ENCODE measurements at places on chromosomes 13 and 19.

DNA sequence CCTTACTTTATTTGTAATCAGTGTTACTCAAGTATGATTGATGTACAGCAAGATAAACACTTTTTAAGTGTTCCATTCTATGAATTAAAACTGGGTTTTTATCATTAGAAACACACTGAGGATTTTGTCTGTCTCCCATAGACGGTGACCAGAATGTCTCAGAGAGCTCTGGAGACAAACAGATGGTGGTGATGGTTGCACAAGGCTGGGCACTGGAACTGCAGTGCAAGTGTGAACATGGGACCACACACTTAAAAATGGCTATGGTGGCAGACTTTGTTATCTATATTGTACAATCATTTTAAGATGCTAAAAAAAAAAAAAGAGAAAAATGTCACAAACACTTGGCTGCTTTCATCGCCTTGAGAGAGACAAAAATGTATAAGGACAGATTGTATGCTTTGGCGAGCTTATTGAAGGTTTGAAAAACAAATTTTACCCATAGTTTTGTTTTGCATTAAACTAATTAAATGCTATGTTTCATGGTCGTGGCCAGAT is 273.0 kb downstream of the SHISA2 start:
- no peak for DNase-seq

DNA sequence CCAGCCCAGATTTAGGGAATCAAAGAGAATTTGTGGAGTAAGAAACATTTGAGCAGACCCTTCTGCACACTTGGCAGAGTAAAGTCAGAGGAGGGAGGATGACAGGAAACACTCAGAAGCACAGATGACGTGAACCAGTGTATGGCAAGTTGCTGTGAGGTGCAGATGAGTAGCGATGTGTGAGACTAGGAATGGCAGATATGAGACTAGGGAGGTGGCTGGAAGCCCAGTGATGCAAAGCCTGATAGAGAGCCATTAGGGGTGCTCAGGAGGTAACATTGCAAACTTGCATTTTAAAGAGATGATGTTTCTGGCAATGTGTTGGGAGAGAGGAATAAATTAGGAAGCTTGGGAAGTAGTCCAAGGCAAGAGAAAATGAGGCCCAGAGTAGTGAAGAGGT is 44.0 kb downstream of the PCDH17 start:
- DNase-seq: no peak

DNA sequence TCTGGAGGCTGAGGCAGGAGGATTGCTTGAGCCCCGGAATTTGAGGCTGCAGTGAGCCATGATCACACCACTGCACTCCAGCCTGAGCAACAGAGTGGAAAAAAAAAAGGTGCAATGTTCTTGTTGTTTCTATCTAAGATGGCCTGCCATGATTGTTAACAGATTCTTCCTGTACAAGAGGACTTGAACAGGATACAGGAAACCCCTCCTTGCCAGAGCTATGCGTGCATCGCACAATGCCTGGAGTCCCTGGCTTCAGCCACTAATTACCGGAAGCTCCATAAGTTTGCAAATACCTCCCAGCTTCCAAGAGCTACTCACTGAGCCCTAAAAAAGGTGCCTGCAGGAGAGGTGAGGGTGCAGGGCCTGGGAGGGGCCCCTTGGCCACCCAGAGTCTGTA is 13.1 kb upstream of the HIF3A start:
- DNase-seq: no peak

- DNase-seq: no peak
Measured at GRCh38 chr13:97319113-97319720, 97.1 kb downstream of the MBNL2 start.

DNA sequence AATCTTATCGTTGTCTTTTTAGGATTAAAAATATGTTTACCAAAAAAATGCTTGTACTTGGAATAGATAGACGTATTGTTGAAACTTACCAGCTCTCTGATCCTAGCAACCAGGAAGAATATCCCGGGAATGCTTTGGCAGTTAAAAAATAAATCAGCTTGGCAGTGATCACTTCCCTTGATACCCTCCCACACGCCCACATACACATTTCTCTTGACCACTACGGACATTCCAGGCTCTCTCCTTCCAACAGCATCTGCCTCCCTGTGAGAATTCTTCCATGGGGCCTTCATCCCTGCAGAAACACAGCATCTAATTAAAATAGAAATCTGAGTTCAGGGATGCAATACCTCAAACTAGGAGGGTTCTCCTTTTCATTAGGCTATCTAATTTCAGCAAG is 57.9 kb downstream of the THSD1 start:
- DNase-seq: no peak

GRCh38 chr13:99471221-99472121 is 29.8 kb upstream of the TM9SF2 start:
- no peak for DNase-seq

- DNase-seq: peak; percentile 43
Measured at GRCh38 chr19:14686411-14686810, 3.4 kb upstream of the ZNF333 start.

Data from CD4-positive, alpha-beta T cell treated with Interleukin-1 beta for 1 hour (primary cell).